Stimulated activated CD4-positive, alpha-beta T cell treated with anti-CD3 and anti-CD28 coated beads, Interleukin-12 subunit alpha, Interleukin-12 subunit beta, amount 100 ng/mL, for 4 hours (primary cell): ENCODE measurements at places on chromosomes 11 and 22.

DNA sequence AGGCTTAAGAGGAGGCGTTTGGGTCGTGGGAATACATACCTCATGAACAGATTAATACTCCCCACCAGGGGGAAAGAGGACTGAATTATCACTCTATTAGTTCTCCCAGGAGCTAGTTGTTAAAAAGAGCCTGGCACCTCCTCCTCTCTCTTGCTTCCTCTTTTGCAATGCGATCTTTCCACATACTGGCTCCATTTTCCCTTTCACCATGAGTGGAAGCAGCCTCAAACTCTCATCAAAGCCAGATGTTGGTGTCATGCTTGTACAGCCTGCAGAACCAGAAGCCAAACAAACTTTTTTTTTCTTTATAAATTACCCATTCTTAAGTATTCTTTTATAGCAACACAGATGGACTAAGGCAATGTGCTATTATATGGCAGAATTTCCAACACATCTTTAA, 258.5 kb downstream of the FAM76B start:
- no peak for DNase-seq

GRCh38 chr22:36765943-36766450, 9.9 kb downstream of the IFT27 start:
- no peak for DNase-seq

- DNase-seq = no peak
Observed at GRCh38 chr11:46427364-46427763, 35.8 kb upstream of the CHRM4 start.

DNA sequence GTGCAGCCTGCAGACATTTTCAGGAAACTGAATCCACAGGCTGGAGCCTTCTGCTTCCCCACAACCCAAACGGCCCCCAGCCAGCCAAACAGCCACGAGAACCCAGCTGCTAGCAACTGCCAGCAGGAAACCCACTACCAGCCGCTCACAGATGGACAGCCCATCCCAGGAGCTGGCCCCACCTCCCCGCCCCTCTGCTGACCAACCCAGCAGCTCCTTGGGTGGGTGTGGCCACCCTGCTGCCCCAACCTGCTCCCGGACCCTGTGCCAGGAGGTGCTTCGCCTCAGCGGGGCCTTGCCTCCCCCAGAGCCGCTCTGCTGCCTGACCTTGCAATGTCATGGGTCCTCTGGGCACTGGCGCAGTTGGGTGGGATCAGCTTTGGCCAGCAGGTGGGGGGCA, 8.2 kb upstream of the CCDC188 start:
- no peak for DNase-seq

GRCh38 chr22:26450453-26451185, 21.6 kb downstream of the ASPHD2 start:
- DNase-seq = no peak

DNA sequence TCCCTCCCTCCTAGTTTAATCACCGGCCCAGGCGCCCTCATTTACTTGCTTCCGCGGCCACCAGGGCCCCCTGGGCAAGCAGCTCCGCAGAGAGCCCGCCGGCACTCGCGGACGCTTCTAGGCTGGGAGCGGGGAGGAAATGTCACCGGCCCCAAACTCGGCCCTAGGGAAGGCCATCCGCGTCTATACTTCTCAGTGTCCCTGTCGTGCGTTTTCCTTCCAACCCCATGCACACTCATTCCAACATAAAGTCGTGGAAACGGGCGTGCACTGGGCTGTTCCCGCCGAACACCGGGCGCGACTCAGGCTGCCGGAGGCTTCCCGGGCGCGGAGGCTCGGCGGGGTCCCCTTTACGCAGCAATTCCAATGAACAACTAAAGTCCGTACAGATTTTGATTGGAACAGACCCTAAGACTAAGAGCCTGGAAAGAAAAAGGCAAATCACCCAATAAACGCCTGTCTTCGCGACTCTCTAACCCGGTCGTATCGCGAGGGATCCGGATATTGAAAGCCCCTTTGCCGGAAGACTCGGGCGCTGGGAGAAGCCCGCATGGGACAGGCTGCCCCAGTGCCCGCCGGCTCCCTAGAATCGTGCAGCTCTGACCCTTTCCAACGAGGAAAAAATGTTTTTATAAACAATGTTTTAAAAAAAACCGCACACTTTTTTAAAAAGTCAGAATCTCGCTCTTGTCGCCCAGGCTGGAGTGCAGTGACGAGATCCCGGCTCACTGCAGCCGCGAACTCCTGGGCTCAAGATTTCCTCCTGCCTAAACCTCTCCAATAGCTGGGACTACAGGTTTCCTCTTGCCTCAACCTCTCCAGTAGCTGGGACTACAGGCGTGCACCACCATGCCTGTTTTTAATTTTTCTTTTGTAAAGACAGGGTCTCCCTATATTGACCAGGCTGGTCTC, 1.3 kb upstream of the BARX2 start:
- no peak for DNase-seq

DNA sequence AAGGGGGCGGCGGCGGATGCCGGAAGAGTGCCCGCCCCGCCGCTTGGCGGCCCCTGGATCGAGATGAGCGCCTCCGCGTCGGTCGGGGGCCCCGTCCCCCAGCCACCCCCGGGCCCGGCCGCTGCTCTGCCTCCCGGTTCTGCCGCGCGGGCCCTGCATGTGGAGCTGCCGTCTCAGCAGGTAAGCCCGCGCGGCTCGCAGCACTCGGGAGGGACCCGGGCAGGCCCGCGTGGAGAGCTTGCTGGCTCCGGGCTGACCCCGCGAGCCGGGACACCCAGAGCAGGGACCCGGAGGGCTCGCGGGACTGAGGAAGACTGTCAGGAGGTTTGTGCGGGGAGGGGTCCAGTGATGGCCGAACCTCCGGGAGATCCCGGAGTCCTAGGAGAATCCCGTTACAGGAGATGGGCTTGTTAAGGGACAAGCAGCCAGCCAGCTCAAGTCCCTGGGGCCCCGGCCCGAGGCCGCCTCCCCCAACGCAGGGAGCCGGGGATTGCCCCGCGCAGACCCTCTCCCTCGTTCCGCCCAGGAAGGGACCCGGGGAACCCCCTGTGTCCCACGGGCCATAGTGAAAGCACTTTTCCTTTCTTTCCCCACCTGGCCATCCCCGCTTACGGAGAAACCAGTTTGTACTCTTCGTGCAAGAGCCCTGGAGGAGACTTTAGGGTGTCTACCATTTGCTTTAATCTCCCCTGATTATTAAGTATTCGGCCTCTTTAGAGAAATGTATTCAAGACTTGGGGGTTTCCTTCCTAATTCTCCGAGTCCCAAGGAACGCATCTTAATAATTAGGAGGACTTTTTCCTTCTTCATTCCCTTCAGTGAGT, 547 bp downstream of the UVRAG start:
- peak; percentile 30 for DNase-seq

GRCh38 chr11:128424851-128425285, 162.5 kb downstream of the ETS1 start:
- no peak for DNase-seq

DNA sequence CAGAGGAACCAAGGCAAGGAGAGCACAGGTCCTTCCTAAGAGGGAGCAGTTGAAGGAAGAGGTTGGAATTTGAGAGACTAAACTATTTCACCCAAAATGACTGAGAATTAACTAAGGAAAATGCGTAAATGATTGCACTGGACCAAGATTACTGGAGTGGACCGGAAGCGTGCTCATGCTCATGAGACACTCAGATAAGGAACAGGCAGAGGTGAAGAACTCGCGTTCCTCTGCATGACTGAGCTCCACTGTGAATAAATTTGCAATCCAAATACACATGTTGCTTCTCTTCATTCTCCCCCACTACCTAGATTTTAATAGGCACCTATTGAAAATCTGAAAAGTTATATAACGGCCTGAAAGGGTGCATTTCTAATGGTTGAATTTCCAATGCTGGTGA, 207.0 kb downstream of the KIRREL3 start:
- DNase-seq = no peak

DNA sequence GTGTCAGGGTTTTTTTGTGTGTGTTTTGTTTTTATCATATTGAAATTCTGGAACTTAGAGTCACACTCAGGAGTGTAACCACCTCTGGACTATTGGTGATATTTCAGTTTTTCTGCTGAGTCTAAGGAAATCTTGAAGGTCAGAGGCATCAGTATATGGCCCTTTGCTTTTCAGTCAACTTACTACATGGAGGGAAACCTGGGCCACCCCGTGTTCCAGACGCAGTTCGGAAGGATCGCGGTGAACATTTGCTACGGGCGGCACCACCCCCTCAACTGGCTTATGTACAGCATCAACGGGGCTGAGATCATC, 19.9 kb downstream of the UPB1 start:
- DNase-seq = no peak

- DNase-seq = no peak
Observed at GRCh38 chr11:43992834-43993637, 50.6 kb downstream of the C11orf96 start.

DNA sequence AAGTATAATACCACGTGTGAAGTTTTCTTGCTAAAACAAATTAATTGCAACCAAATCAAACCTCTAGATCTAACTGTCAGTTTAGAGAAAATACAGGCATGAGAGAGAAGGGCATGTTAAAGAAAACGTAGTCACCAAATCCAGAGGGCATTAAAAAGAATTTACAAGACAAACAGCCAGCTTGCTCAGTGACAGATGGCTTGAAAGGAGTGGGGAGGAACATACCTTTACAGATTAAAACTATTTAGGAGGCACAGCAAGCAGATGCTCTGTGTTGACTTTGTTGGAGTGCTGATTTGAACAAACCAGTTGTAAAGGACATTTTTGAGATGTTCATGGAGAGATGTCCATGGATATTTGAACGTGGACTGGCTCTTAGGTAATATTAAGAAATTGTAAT, 96.9 kb downstream of the ATXN10 start:
- DNase-seq = no peak

GRCh38 chr11:95379479-95379878, 148.5 kb upstream of the SESN3 start:
- DNase-seq = no peak

DNA sequence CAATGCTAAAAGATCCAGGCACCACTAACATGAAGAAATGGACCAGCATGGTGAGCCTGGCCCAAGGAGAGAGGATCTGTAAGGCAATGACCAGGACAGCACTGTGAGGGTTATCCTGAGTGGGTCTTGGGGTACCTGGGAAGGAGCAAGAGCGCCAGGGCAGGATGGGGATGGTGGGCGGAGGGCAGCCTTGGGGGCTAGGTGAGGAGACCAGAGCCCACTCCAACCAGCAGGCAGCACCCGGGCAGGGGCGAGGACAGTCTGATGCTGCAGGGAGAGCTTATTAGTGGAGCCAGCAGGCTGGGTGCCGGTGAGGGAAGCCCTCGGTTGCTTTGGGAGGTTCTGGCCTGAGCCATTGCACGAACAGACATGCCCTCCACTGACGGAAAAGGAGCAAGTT, 10.7 kb upstream of the NAP1L4 start:
- DNase-seq = no peak

DNA sequence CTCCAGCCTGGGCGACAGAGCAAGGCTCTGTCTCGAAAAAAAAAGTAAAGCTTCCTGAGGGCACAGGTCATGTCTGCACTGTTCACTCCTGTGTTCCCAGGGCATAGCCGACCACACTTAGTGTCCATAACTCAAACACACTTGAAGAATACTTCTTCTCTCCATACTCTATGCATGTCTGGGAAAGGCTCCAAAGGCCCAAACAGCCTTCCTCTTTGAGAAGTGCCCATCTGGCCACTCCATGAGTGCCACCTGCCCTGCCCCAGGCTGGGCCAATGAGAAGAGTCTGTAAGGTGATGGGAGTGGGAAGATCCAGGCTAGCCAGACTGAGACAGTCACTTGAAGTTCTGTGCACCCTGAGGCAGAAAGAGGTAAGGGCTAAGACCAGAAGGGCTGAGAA, 24.7 kb downstream of the DGCR2 start:
- DNase-seq = no peak

- DNase-seq = no peak
Observed at GRCh38 chr22:43375951-43376455, 32.8 kb upstream of the SCUBE1 start.

- peak; percentile 25 for DNase-seq
Observed at GRCh38 chr11:1310772-1311468, 1.5 kb upstream of the TOLLIP start.

DNA sequence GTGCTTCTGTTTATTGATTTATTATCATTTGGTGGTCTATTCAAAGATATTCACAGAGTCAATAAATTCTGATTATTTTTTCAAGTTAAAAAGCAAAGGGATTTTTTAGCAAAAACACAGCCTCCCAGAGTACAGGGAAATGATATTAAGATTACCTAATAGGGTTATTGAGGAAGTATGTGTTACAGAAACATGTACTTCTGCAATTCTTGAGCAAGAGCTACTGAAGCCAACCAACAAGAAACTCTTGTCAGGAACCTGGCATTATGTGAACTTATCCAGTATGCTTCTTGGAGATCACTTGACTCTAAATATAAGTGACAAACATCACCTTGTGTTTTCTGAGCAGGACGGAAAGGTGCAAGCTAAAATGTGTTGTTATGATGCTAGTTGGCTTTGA, 42.0 kb upstream of the CARD18 start:
- no peak for DNase-seq

GRCh38 chr11:58046231-58046630, 15.5 kb downstream of the OR6Q1 start:
- DNase-seq = no peak

GRCh38 chr11:124233376-124233775, 7.5 kb upstream of the OR8G1 start:
- DNase-seq = no peak

DNA sequence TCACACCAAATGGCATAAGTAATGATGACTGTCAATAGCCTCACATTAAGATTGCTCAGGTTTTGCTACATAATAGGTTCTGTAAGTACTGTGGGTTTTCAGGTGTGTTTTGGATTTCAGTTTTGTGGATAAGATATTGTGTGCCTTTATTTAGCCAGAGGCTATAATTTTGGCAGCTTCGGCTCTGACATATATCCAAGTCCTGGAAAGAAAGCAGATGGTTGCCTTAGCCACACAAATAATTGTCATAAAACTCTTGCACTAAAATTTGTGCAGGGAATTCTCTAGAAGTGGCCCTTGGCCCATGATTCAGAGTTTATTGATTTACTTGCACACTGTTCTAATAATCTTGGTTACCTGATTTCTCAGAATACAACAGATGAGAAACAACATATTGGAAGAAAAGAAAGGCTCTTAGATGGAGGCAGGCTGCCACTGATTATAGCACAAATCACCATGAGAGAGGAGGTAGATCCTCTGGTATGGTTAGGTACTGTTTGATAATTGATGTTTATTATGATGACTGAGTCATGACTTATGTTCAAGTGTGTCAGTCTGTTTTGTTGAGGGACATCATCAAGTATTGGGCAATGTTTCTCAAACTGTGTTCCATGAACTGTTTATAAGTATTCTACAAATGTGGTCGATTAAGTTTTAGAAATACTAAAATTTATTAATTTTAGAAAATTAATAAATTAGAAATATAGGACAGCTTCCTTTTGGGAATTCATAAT, 9.6 kb downstream of the REXO2 start:
- DNase-seq = no peak

- no peak for DNase-seq
Observed at GRCh38 chr11:2398664-2399355, 1.7 kb upstream of the TSSC4 start.

GRCh38 chr22:38222797-38223119, 21.0 kb downstream of the MAFF start:
- DNase-seq = no peak

- DNase-seq = no peak
Observed at GRCh38 chr11:35974882-35975589, 31.2 kb downstream of the LDLRAD3 start.

- no peak for DNase-seq
Observed at GRCh38 chr11:69746752-69747742, 28.1 kb downstream of the FGF4 start.
